ENCODE measurements at places on chromosomes 2 and 18. TPM values are rescaled to one million over a fixed set of nuclear protein-coding genes. Genes with fewer than 3 reads are reported as not detected.
A peak's percentile ranks its signal among the peaks of the same experiment; 100 is the strongest.

- H3K27me3 ChIP-seq, result no peaks in the 10 kb centered on the region
- H3K4me1 ChIP-seq, result no peaks in the 10 kb centered on the region
- H3K27ac ChIP-seq, result no peak overlapping the region
- H3K4me3 ChIP-seq, result no peak overlapping the region
These were observed 67.8 kb downstream of the SLC66A2 start for GRCh38 chr18:79883461-79884293.

DNA sequence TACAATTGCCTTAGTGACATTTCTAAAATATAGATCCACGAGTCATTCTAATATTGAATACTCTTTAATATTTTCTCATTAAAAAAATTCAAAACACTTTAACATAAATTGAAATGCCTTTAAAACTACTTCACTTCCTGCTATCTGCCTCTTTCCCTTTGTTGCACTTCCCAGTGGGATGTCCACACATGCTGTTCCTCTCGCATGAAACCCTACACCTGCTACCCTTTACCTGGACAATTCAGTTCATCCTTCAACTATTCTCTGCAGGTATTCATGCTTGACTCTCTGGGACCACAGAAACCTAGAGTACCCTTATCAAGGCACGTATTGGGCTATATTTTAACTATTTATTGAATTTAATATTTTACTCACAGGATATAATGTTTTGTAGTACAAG lies 373.3 kb upstream of the GALNT5 start:
- DNase-seq, result no peak
- no peaks in the 10 kb centered on the region for H3K4me1 ChIP-seq
- no peaks in the 10 kb centered on the region for H3K36me3 ChIP-seq
- no peak overlapping the region for H3K27ac ChIP-seq
- no peak overlapping the region for H3K4me3 ChIP-seq

DNA sequence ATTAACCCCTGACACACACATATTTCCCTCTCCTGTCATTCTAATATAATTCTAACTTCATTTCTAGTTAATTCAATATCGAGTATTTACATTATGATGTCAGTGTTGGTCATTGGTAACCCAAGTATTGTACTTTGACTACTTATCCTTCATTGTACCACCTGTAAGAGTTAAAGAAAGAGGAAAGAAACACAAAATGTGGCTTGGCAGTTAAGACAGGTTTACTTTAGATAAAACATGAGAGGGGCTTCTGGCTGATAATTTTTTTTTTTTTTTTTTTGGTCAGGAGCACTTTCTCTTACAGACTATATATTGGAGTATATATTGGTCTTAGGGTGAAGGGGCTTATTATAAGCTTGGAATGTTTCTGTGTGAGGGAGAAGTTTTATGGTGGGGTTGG lies 57.0 kb upstream of the ACYP2 start:
- no peak overlapping the region for H3K27ac ChIP-seq
- no peaks in the 10 kb centered on the region for H3K36me3 ChIP-seq
- peaks cover 16% of the 10 kb centered on the region for H3K4me1 ChIP-seq

Gene SIX3
- total RNA-seq, result 0.19 TPM

DNA sequence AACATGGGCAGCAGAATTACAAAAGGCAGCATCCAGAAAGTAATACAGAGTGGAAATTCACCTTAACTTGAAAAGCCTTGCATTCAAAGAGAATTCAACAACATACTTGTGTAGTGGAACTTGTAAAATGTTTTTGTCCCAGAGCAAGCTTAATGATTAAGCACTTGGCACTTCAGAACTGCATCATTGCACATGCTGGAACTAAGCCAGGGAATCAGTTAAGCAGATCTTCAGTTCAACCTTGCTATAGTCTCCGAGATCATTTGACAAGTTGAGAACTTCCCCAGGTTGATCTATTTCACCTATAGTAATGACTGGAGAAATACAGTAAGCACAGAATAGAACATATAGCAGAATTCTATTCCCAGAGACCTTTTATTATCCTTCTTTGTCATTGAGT lies 1337.2 kb upstream of the NXPH2 start:
- no peaks in the 10 kb centered on the region for H3K4me1 ChIP-seq
- H3K4me3 ChIP-seq, result no peak overlapping the region
- no peaks in the 10 kb centered on the region for H3K27me3 ChIP-seq
- no peaks in the 10 kb centered on the region for H3K36me3 ChIP-seq
- no peak for DNase-seq

DNA sequence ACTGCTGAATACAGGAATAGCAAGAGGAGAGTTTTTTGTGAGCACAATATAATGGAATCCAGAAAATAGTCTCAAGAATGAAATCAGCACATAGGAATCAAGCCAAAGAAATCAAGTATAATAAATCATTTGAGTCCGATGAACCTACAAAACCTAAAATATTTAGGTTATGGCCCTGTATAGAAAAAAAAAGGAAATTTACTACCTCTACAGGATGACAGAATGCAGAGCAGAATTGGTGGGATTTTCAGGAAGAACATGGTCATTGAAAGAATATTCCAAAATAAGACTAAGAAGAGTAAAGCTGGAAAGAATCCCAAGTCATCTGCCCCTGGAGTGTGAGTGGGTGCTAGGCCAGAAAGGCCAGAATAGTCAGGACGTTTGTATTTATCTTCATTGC lies 1041.2 kb upstream of the CDH2 start:
- H3K36me3 ChIP-seq, result no peaks in the 10 kb centered on the region
- no peak overlapping the region for H3K27ac ChIP-seq
- no peak overlapping the region for H3K4me3 ChIP-seq
- no peaks in the 10 kb centered on the region for H3K27me3 ChIP-seq
- DNase-seq, result no peak

Gene ARHGEF4
- total RNA-seq, result 25.5 TPM

Gene DNER
- total RNA-seq, result 5.3 TPM

DNA sequence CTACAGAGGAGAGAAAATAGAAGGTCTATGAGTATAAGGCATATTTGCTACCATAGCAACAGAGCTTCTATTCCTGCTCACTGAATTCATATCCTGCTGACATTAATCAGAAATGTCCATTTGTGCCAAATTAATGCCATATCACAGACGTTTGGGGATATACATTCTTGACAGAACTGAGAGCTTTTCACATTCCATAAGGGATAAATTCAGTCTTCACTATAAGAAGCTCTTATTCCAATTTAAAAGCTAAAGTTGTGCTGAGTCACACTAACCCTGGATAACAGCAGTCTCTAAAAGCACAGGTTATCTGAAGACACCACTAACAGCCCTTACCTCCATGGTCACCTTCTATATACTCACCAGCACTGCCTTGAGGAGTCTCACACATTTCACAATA lies 178.1 kb downstream of the RAB3GAP1 start:
- no peak for DNase-seq
- H3K27ac ChIP-seq, result no peak overlapping the region

- DNase-seq, result no peak
- H3K36me3 ChIP-seq, result no peaks in the 10 kb centered on the region
- no peak overlapping the region for H3K4me3 ChIP-seq
- H3K4me1 ChIP-seq, result no peaks in the 10 kb centered on the region
These were observed 9.5 kb upstream of the KLHL29 start for GRCh38 chr2:23375448-23375847.

- H3K4me3 ChIP-seq, result no peak overlapping the region
- no peak for DNase-seq
- peaks cover 5% of the 10 kb centered on the region for H3K36me3 ChIP-seq
- H3K27me3 ChIP-seq, result no peaks in the 10 kb centered on the region
- no peaks in the 10 kb centered on the region for H3K4me1 ChIP-seq
These were observed 50.8 kb downstream of the PIAS2 start for GRCh38 chr18:46866523-46866922.

Gene CD207
- 0.26 TPM for total RNA-seq

DNA sequence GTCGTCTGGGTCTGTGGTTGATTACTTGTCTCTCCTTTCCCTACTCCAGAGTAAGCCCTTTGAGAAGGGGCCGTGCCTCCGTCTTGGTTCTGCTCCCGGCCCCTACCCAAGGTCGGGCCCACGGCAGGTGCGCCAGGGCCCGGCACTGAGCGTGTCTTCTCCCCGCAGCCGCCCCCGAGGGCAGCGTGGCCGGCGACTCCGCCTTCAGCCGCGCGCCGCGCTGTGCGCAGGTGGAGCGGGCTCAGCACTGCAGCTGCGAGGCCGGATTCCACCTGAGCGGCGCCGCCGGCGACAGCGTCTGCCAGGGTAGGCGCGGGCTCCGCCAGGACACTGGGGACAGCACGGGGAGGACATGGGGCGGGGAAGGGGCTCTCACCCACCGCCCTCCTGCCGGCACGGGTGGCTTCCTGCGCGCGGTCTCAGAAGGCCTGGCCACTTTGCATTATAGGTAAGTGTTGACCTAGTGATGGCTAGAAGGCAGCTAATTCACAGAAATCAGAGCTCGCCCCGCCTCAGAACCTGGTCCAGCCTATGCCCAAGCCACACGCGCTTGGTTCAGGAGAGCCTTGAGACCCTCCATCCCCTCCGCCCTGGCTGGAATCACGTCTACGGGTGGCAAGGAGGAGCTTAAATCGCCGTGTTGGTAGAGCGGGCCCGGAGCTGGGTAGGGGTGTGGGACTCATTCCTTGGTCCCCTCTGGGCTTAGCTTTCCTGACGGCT lies 43.5 kb downstream of the FBLN7 start:
- H3K4me3 ChIP-seq, result no peak overlapping the region
- peaks cover 7% of the 10 kb centered on the region for H3K27me3 ChIP-seq
- no peaks in the 10 kb centered on the region for H3K36me3 ChIP-seq
- no peak overlapping the region for H3K27ac ChIP-seq
- no peaks in the 10 kb centered on the region for H3K4me1 ChIP-seq
- DNase-seq, result no peak

Gene CFLAR
- total RNA-seq, result 234 TPM

GRCh38 chr2:221929259-221929658 lies 357.2 kb upstream of the EPHA4 start:
- H3K4me3 ChIP-seq, result no peak overlapping the region
- no peaks in the 10 kb centered on the region for H3K27me3 ChIP-seq
- no peak overlapping the region for H3K27ac ChIP-seq
- DNase-seq, result no peak
- H3K36me3 ChIP-seq, result no peaks in the 10 kb centered on the region

Gene PLEK
- 5.8 TPM for total RNA-seq

Gene WNT10A
- total RNA-seq, result not detected

DNA sequence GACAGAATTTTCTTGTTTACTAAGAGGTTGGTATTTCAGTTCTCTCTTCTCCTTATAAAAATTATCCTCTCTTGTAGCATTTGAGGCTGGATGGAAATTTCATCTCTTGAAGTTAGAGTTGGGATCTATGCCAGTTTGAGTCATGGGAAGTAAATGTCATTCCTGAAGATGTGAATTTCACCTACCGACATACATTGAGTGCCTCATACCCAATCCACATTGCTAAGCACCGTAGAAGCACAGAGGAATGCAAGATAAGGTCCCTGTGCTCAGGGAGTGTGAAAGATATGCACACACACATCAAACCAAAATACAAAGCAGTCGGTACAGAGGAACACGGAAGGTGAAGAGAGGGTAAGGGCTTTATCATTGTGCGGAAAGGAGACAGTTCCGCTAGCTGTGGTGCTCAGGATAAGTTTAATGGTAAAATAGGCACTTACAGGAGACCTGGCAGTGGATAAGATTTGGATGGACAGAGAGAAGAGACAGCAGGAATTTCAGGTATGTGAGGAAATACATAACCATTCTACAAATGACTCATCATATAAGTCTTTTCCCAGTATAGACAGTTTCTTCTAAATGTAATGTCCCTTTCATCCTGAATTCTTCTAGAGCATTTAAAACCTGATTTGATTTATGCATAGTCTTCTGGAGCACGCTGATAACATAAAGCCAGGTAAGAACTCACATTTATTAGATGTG lies 205.3 kb upstream of the ST6GAL2 start:
- H3K27ac ChIP-seq, result no peak overlapping the region
- H3K27me3 ChIP-seq, result no peaks in the 10 kb centered on the region
- no peak overlapping the region for H3K4me3 ChIP-seq
- no peaks in the 10 kb centered on the region for H3K36me3 ChIP-seq
- H3K4me1 ChIP-seq, result no peaks in the 10 kb centered on the region

DNA sequence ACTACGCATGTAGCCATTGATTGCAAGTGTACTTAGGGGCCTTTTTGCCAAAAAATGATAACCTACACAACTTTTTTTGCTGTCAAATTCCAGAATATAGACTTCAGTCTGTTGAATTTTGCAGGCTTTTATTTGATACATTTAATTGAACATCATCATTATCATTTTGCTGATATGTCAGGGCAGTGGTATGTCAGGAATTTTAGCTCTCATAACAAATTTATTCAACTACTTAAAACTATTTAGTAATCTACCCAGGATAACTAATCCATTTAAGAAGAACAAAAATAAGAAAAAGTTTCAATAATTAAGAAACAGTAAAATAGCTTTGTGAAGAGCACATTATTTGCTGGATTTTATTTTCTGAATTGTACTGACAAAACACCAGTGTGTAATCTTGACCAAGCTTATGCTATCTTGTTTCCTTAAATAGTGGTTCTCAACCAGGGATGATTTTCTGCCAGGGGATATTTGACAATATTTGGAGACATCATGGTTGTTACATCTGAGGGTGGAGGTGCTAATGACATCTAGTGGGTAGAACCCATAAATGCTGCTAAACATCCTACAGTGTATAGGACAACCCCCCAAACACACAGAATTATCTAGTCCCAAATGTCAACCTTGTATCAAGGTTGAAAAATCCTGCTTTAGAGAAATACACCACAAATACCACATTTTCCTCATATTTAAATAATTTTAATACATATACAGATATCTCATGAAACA lies 12.1 kb upstream of the TTN start:
- DNase-seq, result no peak
- H3K4me1 ChIP-seq, result peaks cover 8% of the 10 kb centered on the region
- no peak overlapping the region for H3K27ac ChIP-seq
- no peaks in the 10 kb centered on the region for H3K36me3 ChIP-seq
- H3K4me3 ChIP-seq, result no peak overlapping the region

Gene MBP
- total RNA-seq, result 31.3 TPM

Gene ALPG
- not detected for total RNA-seq

- H3K4me1 ChIP-seq, result no peaks in the 10 kb centered on the region
- DNase-seq, result no peak
- H3K36me3 ChIP-seq, result no peaks in the 10 kb centered on the region
- H3K27me3 ChIP-seq, result no peaks in the 10 kb centered on the region
These were observed 24.0 kb upstream of the GPC1 start for GRCh38 chr2:240411261-240412160.

GRCh38 chr2:25491003-25491696 lies 149.4 kb upstream of the DNMT3A start:
- DNase-seq, result no peak
- H3K27me3 ChIP-seq, result no peaks in the 10 kb centered on the region
- no peak overlapping the region for H3K4me3 ChIP-seq

DNA sequence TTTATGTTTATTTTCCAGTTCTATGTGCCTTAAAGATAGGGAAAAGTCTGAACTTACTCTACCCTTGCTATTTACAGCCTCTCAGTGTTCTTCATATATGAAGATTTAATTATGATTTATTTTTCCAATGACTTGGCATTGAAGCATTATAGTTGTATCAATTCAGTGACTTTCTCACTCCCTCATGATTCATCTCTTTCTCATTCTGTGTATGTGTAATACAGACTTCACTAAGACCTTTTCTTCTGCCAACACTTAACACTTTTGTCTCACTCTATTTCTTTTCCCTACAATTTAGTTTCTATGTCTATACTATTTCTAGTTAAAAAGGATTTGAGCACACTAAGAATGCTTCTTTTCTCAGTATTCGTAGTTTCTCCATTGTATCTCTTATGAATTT lies 1470.3 kb upstream of the ACVR2A start:
- no peaks in the 10 kb centered on the region for H3K27me3 ChIP-seq
- H3K27ac ChIP-seq, result no peak overlapping the region
- no peaks in the 10 kb centered on the region for H3K4me1 ChIP-seq
- H3K4me3 ChIP-seq, result no peak overlapping the region
- no peaks in the 10 kb centered on the region for H3K36me3 ChIP-seq

Gene RAB6C
- 0.57 TPM for total RNA-seq

- peaks cover 5% of the 10 kb centered on the region for H3K36me3 ChIP-seq
- peaks cover 61% of the 10 kb centered on the region for H3K4me1 ChIP-seq
- H3K4me3 ChIP-seq, result no peak overlapping the region
- peak; percentile 78 for DNase-seq
These were observed 17.5 kb downstream of the SERTAD2 start for GRCh38 chr2:64635976-64636911.

Data from esophagus muscularis mucosa (tissue), 4 donors.